ENCODE measurements at places on chromosomes 6 and 20. TPM values are rescaled to one million over a fixed set of nuclear protein-coding genes. Genes with fewer than 3 reads are reported as not detected.

ULBP2 gene
- 16.2 TPM for polyA plus RNA-seq

ZNF341 gene
- polyA plus RNA-seq, result 3.4 TPM

CALHM4 gene
- polyA plus RNA-seq, result 0.11 TPM

ADGRB3 gene
- polyA plus RNA-seq, result not detected

RAMACL gene
- 0.17 TPM for polyA plus RNA-seq

PRL gene
- not detected for polyA plus RNA-seq

CCM2L gene
- polyA plus RNA-seq, result not detected

EMILIN3 gene
- 0.16 TPM for polyA plus RNA-seq

DNA sequence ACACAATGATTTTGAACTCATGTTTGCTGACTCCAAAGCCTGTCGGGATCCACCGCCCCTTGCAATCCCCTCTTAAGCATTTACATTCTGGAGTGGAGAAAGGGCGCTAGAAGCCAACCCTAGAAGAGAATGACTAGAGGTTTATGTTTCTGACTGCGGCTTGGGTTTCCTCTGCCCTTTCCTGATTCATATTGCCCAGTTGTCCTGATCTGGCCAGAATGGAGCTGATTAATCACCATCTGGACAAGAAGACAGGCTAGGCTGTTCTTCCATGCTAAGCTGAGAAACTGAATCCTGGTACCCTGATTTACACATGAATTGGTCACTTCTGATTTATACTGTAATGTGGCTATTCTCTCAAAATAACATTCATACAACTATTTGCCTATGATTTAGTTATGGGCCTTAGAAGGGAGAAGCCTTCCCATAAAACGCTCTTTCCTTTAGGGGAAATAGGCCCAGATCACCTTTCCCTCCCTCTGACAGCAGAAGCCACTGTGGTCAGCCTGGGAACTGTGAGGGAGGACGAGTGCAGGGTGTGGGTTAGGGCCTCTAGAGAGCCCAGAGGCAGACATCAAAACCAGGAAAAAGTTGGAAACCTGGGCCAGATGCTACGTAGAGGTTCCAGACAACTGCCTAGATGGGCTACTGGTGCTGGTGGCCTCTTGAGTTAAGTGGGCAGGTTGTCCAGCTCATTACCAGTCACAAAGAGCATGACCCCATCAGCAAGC lies 199.2 kb upstream of the PRDM1 start:
- DNase-seq, result no peak

- peak; percentile 7 for DNase-seq
Measured at GRCh38 chr6:169386411-169387057, 132.9 kb upstream of the THBS2 start.

- no peak for DNase-seq
Measured at GRCh38 chr20:42018979-42019378, 400.8 kb upstream of the CHD6 start.

GRCh38 chr20:58072695-58073671 lies 155.5 kb downstream of the ANKRD60 start:
- DNase-seq, result no peak

DNA sequence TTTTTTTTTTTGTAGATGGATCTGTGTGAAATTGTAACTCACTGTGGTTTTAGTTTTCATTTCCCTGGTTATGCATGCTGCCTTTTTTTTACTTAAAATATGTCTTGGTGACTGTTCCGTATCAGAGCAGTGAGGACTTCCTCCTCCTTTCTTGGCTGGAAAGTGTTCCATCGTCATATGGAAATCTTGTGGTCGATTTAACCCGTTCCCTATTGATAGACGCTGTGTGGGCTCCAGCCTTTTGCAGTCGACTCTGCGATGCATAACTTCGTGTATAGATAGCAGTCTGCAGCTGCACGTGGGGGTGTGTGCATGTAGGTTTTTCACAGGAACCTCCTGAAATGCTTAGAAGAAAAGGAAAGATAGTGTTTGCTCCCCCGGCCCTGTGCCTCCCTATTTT lies 28.1 kb upstream of the PNPLA1 start:
- peak; percentile 46 for DNase-seq

DNA sequence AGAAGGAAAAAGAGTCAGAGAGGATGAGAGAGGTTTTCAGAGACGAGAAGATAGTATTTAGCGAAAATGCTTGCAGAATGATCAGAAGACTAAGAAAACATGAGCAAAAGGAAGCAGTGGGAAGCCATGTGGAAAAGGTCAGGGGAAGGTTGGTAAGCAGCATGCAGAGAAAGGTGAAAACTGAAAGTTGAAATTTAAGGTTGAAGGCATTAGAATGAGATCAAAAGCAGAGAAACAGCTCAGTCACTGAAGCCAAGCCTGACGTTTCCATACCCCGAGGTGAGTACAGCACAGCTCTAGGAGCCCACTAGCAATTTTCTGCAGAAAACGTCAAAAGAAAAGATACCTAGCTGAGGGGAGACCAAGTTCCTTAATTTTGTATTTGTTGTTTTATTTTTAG lies 19.1 kb upstream of the TFB1M start:
- no peak for DNase-seq

DNA sequence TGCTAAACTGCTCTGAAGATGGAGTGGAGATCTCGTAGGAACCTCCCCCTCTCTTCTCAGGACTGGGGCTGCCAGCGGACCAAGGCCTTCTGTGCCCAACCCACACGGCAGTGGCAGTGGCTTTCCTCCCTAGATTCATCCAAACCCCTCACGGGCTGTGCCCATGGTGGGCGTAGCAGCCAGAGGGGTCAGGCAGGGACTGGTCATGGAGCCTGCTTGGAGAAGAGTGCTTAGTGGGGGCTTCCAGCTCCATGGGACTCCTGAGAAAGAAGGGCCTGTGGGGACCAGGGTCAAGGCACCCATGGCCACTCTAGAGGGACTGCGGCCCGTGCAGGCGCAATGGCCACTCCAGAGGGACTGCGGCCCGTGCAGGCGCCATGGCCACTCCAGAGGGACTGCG lies 86.6 kb downstream of the TAF4 start:
- DNase-seq, result no peak

GRCh38 chr6:36692861-36693702 lies 4.5 kb upstream of the RAB44 start:
- no peak for DNase-seq

DNA sequence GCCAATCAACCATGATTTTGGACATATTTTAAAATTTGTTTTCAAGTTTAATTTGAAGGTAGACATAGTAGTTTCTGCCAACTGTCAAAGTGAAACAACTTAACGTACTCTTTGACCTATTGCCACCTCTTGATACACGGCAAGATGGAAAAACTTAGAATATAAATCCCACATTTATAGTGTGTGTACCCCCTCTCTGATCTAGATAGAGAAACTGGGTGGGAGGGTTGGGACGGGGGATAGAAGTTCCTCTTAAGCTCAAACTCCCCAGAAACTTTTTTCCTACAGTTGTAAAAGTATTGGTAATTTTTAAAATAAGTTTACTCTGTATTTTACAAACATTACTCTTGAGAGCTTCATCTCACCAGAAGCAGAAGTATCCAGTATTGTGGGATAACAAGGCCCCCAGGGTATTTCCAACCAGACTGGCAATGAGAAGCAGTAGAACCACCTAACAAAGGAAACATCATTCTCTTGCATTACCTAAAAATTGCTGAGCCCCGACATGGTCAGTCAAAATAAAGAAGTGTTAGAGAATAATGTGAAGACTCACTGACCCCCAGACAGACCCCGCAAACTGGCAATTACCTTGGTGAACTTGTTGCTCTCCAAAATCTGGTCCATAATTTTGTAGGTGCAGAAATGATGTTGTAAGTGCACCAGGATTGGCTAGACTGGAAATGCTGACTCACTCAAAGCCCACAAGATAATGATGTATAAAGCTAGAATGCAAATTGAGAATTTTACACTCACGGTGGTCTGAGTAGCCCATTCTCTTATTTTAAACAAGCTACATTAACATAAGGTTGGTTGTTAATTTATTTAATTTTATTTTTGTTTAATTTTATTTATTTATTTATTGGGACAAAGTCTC lies 74.7 kb upstream of the TNFAIP3 start:
- DNase-seq, result no peak

GRCh38 chr20:40207655-40208054 lies 481.4 kb downstream of the MAFB start:
- no peak for DNase-seq

GRCh38 chr20:11403711-11404110 lies 514.0 kb upstream of the BTBD3 start:
- no peak for DNase-seq

- DNase-seq, result no peak
Measured at GRCh38 chr6:2546901-2547300, 203.8 kb downstream of the MYLK4 start.

DNA sequence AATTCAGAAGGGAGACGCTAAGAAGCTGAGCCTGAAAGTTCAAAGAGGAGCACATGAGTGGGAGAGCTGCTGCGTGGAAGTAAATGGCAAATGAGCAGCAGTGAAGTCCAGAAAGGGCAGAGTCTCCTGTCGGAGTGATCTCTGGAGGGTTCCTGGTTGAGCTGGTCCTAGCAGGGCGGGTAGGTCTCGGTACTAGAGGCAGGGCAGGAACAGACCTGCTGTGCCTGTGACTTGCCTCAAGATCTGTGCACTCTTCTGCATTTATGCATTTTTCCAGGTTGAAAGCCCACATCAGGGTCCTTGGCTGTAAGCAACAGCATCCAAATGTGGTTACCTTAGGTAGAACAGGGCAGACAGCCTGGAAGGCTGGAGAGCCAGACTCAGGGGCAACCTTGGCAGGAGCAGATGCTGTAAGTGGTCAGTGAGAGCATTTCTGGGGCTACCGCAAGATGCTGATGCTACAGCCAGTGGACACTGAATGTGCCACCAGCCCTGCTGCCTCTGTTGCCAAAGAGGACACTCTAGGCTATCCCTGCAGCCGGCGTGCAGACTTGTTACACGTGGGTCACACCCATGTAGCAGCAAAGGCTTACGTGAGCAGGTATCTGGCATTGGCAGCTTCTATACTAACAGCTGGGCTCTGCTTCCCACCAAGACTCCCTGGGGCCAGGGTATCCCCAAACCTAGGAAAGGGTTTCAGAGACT lies 8.4 kb downstream of the DUSP22 start:
- no peak for DNase-seq

DNA sequence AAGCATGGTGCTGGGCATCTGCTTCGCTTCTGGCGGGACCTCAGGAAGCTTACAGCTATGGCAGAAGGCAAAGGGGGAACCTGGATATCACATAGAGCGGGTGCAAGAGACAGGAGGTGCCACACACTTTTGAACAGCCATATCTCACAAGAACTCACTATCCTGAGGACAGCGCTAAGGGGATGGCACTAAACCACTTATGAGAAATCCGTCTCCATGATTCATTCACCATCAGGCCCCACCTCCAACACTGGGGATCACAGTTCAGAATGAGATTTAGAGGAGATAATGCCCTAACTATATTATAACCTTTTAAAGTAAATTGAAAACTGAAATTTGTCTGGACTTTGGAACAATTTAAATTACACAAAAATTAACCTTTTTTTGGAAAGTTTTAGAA lies 37.8 kb upstream of the SUMO4 start:
- no peak for DNase-seq

DNA sequence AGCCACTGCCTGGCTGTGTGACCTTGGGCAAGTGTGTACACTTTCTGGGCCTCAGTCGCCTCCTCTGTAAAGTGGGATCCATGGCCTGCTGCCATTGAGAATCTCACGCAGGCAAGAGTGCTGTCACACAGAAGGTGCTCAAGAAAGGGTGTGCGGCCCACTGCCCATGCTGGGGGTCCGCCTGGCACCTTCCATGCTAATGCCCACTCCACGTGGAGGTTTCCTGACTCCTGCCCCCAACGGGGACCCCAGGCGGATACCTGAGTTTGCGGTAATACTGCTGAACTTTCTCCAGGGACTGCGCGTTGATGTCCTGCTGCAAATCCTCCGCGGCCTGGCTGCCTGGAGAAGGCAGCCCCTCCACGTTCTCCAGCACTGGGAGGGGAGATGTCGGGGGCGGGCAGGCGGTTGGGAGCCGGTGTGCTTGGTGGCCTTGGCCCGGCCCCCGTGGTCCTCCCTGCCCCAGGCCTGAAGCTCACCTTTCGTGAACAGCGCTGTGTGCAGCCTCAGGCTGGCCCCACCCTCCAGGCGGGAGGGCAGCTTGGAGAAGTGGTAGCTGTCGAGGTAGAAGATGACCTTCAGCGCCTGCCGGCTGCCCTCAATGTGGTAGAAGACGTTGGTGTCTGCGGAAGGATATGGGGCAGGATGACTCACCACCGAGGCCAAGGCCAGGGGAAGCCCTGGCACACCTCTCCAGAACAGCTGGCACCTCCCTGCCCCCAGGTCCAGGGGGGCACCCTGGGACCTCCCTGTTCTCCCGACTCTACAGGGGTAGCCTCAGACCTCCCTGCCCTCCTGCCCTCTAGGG lies 195.6 kb downstream of the PREX1 start:
- DNase-seq, result no peak

- no peak for DNase-seq
Measured at GRCh38 chr6:91731939-91732338, 1145.1 kb upstream of the MAP3K7 start.

- DNase-seq, result no peak
Measured at GRCh38 chr6:139738801-139739455, 364.5 kb upstream of the CITED2 start.

GRCh38 chr6:165616116-165616515 lies 46.9 kb downstream of the PDE10A start:
- peak; percentile 18 for DNase-seq

- DNase-seq, result peak; percentile 64
Measured at GRCh38 chr20:18224968-18225568, 63.3 kb upstream of the ZNF133 start.

- DNase-seq, result no peak
Measured at GRCh38 chr20:31815408-31816188, 3.6 kb upstream of the MYLK2 start.

DNA sequence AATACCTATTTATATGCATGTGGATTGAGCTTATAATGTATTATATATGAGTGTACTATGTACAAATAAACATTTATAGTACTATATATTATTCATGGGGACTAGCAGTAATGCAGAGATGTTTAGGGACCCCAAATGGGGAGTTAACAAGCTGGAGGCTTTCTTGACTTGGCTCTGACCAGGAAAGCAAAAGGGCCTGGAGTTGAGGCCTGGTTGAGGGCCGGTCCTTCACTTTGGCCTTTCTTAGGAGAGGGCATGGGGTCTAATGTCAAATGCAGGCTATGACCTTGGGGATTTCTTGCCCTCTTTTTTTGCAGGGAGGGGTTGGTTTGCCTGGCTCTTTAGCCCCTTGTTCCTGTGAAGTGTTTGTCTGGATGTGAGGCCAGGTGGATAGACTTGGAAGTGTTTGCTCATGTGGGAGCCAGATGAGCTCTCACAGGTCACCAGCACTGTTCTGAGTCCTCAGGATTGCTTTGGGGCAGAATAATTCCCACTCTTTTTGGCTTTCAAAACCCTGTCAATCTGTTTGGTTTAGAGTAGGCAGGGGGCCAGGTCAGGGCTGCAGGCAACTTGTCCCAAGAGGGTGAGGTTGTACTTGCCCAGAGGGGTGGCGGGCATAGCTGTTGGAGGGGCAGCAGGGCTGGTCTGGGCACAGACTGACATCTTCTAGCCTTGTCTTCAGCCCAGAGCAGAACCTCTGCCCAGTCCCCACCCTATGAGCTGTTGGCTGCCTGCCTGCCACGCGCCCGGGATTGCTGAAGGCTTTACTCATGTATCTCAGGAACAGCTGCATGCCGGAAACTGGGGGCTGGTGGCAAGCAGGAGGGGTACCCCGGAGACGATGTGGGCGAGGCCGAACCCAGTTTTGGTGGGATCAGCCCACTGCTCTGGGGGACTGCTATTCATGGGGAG lies 14.6 kb downstream of the TJAP1 start:
- DNase-seq, result peak; percentile 77
